ENCODE measurements at places on chromosomes 16 and 17.

GRCh38 chr17:56114469-56114868, 38.8 kb upstream of the ANKFN1 start:
- DNase-seq, result no peak

GRCh38 chr16:11870399-11870798, 19.1 kb upstream of the RSL1D1 start:
- DNase-seq, result no peak

DNA sequence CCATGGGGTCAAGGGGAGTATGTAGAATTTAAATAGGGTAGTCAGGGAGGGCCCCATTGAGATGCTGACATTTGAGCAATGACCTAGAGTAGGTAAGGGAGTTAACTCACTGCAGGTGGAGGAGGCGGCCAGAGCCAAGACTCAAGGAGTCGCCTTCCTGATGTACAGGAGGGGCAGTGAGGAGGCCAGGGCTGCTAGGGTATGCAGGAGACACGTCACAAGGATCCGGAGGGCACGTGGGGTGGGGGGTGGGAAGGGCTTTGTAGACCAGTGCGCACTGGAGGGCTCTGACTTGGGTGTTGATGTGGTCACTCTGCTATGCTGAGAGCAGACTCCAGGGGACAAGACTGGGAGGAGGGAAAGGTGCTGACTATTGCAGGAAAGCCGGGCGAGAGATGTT, 37.5 kb downstream of the SPECC1 start:
- no peak for DNase-seq

DNA sequence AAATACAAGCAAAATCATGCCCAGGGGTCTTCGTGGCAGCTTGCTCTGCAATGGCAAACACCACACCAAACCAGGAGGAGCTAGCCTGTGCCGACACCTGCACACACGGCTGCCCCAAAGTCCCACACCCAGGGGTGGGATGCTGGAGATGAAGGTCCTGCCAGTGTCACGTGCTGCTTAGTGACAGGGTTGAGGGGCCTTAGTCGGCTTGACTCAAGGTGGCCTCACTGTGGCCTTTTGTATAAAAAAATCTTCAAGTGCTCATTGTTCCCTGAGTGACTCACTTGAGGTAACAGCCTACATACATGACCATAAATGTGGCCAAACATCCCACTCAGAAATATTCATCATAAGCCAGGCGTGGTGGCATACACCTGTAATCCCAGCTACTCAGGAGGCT, 7.3 kb downstream of the TRIM65 start:
- DNase-seq, result no peak

DNA sequence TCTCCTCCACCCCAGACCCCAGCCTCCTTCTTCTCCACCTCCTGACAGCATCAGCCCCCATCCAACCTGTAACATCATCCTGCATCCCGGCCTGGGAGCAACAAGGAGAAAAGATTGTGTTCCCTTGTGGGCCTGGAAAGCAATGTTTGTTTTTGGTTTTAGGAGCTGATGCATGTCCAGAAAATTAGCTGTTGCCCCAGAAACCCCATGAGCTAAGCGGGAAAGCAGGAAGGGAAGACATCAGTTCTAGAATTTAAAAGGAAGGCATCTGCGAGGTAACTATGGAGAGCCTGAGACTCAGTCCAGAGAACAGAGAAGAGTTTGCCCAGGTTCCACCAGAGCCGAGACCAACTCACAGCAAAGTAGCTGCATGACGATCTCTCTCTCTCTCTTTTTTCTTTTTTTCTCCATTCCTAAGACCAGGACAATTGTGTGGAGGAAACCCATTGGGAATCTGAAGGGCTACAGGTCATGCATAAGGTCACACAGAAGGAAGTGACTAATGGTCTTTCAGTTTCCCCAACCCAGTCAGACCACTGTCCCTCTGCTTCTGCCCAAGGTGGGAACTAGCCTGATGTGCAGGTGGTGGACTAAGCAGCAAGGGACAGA, 124.4 kb downstream of the SLC39A11 start:
- no peak for DNase-seq

DNA sequence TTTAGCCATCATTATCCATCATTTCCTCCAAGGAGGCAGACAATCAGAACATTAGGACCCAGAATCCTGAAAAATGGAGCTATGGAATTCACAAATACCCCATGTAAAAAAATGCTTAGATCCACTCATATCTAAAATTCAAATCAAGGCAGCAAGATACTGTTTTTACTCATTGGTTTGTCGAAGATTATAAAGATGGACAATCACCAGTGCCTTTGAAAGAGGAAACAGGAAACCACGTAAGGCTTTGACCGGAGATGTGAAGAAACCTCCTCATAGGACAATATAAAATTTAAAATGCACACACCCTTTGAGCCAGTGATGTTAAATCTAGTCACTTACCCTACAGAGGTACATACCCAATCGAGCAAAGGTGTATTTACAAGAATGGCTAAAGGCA, 130.0 kb downstream of the XYLT1 start:
- no peak for DNase-seq

- DNase-seq, result no peak
Measured at GRCh38 chr16:54627616-54628015, 303.0 kb upstream of the IRX5 start.

DNA sequence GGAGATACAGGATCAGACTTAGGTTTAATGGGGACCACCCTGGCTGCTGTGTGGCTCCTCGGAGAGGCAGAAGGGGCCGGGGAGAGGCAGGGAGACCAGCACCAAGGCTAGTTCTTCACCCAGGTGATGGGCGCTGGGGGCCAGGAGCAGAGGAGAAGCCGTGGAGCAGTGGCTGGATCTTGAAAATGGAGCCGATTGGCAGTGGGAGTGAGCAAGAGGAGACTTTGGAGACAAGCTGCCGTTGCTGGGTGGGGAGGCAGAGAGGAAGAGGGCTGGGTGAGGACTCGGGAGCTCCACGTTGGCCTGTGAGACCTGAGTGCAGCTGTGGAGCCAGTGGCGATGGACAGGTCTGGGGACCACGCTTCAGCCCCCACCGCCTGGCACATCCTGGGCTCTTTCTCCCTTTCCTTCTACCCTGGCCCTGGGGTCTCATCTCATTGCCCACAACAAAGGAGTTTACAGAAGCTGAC, 9.0 kb downstream of the RAB11FIP4 start:
- DNase-seq, result no peak

DNA sequence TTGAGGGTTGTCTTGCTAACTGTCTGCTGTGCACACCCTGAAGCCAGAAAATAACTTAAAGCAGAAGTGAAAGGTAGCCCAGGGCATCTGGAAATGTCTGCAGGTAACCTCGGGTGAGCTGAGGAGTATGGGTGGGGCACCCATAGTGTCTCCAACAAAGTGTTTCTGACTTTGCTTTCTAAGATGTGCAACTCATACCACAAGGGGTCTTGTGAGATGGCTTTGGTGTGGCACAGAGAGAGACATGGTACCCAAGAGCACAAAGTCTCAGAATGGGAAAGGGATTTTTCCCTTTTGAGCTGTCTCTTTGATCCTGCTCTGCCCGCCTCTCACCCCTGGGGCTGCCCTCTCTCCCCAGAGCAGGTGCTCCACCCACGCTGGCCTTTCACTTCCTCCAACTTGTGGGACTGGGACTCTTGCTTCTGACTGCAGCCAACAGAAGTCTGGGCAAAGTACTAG, 6.9 kb downstream of the CHD9 start:
- no peak for DNase-seq

DNA sequence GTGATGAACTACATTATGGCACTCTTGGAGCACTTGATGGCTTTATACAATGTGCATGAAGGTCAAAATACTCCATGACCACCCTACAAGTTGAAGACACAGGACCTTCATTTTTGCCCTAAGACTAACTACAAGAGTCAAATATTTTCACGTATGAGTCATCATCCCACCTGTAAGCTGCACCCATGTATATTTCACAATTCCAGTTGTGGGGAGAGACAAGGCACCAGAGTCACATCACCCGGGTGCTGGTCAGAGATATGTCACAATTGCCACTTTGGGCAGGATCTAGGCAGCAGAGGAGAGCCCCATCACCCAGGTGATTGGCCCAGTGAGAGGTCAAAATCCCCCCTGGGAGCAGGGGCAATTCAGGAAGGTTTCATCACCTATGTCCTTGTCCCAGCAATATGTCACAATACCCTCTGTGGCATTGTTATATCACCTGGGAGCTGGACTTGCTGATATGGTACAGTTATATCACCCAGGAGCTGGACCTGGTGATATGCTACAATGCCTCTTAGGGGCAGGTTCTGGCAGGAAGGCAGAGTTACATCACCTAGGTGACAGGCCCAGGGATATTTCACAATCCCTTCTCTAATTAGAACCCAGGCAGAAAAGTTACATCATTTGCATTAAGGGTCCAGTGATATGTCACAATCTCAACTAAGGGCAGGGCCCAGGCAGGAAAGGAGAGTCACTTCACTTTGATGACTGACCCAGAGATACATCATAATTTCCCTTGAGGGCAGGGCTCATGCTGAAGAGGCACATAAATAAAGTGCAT, 1839.2 kb downstream of the TP53TG3F start:
- no peak for DNase-seq

DNA sequence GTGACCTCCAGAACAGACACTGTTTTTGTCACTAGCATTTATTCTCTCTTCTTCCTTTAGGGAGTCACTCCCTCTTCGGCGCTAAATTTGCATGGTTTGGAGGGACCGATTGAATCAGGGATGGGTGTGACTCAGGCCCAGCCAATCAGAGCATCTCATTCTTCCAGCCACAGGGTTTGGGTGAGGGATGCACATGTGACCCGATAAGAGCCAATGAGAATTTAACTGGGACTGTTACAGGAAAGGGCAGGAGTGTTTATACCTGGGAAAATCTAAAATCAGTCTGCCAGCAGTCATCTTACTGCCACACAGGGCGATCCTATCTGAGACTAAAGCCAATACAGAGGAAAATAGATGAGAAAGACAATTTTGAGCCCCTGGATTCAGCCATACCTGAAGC, 351.2 kb upstream of the ERCC4 start:
- DNase-seq, result no peak

- no peak for DNase-seq
Measured at GRCh38 chr17:55155856-55156560, 108.8 kb upstream of the HLF start.

DNA sequence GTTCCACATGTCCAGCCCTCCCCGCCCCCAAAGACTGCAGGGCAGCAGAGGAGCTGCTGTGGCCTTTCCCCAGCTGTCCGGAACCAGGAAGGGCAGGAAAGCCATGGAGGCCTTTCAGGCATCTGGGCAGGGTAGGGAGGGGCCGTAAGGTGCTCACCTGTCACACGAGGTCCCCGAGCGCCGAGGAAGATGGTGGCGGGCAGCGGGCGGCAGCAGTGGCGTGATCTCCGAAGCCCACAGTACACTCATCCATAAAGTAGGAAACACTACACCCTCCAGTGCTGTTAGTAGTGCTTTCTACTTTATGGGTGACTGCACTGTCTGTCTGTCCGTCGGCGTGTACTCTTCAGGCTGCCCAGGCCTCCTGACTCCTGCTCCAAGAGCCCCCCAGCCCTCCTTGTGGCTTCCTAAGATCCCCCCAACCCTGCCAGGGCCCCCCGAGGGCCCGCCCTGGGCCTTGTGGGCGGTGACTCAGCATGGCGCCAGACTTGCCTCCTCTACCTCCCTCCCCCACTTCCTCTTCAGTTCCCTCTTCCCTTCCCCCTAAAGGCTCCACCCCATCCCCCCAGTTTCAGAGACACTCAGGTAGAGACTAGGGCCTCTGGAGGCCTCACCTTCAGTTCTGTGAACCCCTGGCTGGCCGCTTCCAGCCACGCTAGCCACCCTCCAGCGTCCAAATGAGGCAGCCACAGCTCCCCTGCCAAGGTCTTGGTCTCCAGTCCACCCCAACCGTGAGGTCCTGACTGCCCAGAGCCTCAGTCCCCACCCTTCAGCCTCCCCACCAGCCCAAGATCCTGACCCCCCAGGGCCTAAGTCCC, 2.6 kb upstream of the TSPOAP1 start:
- no peak for DNase-seq

DNA sequence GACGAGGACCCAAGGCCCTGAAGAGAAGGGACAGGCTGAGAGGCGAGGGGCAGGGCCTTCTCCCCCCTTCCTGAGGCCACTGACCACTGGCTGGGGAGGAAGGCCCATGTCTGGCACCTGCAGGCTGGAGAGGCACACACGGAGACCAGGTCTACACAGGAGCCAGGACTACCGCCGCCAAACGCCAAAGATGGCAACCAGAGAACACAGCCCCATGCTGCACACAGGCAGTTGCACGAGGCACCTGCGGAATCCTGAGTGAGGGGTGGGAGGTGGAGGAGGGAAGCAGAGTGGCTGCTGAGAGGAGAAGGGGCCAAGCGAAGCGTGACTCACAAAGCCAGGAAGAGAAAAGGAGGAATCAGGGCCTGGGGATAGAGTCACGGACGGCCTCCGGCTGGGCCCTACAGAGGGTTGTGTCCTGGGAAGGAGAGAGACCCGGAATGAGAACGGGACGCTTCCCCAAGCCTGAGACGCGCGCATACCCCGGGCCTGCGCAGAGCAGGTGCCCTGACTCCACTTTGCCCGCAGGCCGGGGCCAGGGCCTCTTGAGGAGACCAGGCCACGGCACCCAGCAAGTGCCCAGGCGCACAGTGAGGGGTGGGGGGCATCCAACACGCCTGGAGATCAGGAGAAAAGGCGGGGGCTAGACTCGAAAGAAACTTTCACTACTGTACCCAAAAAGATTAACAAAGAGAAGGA, 28.7 kb upstream of the C16orf95 start:
- no peak for DNase-seq

DNA sequence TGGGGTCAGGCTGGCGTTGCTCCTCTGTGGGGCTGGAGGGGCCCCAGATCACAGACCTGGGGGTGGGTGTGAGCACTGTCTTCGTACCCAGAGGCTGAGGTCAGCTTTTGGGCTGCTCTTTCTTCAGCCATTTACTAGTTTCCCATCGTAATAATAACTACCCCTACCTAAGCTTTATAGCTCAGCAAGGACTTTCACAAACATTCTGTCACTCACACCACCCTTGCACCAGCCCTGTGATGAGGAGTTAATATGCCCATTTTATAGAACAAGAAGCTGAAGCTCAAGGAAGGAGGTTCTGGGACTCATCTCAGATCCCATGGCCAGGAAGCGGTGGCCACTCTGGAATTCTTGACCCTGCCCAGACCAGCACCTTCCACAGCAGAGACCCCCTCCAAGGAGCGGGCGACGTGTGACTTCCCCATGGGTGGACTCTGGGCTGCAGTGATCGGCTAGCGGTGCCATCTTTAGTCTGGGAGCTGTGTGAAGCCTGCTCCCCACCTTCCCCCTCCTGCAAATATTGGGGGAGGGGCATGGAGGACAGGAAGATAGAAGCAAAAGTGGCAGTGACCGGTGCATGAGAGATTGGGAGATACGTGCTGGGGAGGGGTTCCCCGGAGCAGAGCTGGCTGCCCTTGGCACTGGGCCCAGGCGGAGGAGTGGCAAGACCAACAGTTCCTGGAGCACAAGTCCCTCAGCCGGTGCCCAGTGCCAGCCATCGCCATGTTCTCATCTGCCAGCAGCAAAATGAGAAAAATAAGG, 81.8 kb upstream of the TOB1 start:
- DNase-seq, result no peak

- DNase-seq, result no peak
Measured at GRCh38 chr17:16923904-16924695, 47.8 kb downstream of the TNFRSF13B start.

DNA sequence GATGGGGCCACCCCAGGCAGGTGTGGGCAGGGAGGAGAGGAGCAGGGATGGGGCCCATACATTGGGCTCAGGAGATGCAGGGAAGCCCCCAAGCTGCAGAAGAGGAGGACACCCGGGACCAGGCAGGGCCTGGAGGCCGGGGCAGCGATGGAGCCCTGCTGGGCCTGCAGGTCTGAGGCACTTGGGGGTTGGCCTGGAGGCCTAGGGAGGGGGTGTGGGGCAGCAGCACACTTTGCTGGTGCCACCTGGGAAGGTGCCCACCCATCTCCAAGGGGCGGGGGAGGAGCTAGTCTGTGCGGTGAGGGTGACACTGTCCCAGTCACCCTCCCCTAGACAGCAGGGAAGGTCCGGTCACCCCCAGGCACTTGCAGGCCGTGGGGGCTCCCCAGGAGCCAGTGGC, 6.4 kb upstream of the CCDC57 start:
- DNase-seq, result no peak
